Right cardiac atrium (tissue), 5 donors: ENCODE measurements at places on chromosomes 2 and 18. TPM values are rescaled to one million over a fixed set of nuclear protein-coding genes. Genes with fewer than 3 reads are reported as not detected.
A peak's percentile ranks its signal among the peaks of the same experiment; 100 is the strongest.

GRCh38 chr2:77521548-77521891 lies 656 bp downstream of the LRRTM4 start:
- no peak for DNase-seq

DNA sequence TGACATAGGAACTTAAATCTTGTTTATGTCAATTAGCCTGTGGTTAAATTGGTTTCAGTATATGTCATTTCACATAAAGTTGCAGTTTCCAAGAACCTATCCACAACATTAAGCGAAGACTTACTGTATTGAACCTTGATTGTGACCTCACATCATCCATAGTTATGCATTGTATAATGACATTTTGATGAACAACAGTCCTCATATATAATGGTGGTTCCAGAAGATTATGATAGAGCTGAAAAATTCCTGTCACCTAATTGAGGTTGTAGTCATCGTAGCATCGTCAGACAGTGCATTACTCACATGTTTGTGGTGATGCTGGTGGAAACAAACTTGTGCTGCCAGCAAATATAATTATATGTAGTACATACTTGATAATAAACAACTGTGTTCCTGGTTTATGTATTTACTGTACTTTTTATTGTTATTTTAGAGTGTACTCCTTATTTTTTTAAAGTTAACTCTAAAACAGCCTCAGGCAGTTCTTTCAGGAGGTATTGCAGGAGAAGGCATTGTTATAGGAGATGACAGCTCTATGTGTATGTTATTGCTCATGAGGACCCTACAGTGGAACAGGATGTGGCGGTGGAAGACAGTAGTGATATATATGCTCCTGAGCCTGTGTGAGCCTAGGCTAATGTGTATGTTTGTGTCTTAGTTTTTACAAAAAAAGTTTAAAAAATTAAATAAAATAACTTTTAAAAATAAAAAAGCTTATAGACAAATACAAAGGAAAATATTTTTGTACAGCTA lies 56.6 kb downstream of the UBE2E3 start:
- DNase-seq = no peak

- no peak for DNase-seq
These were observed 110.9 kb downstream of the STRN start for GRCh38 chr2:36855429-36855828.

GRCh38 chr2:100730290-100730868 lies 89.6 kb upstream of the NPAS2 start:
- DNase-seq = peak; percentile 66

DNA sequence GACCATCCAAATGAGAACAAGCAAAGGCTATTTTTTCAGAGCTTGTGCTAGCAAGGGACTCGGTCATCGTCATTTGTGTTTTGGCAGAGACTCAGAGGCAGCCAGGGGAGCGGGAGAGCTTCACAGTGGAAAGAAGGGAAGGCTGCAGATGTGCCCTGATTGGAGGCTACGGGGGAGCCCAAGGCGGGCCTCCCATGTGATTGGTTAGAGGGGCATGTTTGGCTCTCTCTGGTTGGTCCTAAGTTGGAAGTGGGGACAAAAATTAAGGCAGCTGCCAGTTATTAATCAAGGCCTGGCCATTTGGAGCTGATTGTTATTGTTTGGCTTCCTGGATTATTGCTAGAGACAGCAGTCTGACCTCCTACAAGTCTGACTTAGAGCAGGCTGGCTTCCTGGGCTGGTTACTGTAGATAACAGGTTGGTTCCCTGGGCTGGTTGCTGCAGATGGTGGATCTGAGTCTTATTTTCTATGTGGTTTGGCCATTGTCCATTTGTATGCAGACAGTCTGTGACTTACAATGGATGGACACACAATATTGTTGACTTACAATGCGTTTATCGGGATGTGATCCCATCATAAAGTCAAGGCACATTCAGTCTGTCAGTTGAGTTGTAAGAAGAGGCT lies 5.9 kb downstream of the FER1L5 start:
- DNase-seq = no peak

- DNase-seq = no peak
These were observed 63.2 kb upstream of the LRATD1 start for GRCh38 chr2:14569294-14569693.

- DNase-seq = no peak
These were observed 250 bp downstream of the DSC1 start for GRCh38 chr18:31162419-31162793.

GRCh38 chr2:147433822-147434221 lies 411.0 kb upstream of the ACVR2A start:
- no peak for DNase-seq

- no peak for DNase-seq
These were observed 48.4 kb downstream of the TMEFF2 start for GRCh38 chr2:192146069-192147015.

DNA sequence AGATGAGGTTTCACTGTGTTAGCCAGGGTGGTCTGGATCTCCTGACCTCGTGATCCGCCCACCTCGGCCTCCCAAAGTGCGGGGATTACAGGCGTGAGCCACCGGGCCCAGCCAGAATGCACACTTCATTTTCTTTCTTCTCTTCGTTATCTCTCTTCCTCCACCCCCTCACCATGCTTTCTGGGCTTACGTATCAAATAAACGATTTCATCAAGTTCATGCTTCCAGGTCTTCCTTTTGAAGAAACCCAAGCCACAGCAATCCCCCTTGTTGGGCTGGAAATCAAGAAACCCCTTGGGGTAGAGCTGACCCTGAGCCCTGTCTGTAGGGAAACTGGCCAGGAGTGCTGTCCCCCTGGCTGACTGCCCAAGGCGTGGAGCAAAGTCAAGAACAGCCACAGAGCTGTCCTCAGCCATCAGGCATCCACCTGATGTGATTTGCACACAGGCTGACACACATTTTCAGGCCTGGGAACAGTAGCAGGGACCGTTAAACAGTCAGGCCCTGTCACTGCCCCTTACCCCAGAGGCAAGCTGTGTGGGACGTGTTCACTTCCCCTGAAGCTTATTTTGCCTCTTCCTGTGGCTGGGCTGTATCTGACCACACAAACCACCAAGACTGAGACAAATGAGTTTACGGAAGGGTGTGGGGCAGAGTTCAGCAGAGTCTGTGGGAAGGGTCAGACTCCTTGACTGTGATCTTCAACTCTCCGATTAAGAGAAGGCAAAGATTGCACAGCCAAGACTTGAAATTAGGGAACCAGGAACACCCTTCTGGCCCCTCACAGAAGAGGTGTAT lies 15.1 kb upstream of the NMUR1 start:
- DNase-seq = peak; percentile 78

DNA sequence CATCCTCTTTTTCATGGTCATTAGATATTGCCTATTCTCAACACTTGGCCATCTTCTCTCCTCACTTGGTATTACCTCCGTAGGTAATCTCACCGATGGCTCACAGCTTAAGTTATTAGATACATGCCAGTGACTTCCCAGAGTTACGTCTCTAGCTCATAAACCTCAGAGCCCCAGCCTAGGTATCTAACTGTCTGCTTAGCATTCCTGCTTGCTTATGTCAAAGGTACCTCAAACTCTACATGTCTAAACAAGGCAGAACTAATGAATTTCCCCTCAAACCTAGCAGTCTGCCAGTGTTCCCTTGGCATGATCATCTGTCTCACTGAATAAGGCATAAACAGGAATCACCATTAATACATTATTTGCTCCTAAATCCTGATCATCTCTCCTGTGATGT lies 27.7 kb upstream of the ZNF638 start:
- no peak for DNase-seq

GRCh38 chr2:45612285-45612684 lies 1.2 kb upstream of the SRBD1 start:
- DNase-seq = no peak

GRCh38 chr2:47011696-47012095 lies 96.1 kb upstream of the MCFD2 start:
- DNase-seq = peak; percentile 41

GRCh38 chr2:209682646-209683045 lies 89.0 kb upstream of the UNC80 start:
- DNase-seq = no peak

GRCh38 chr2:25979001-25979400 lies 3.3 kb downstream of the KIF3C start:
- DNase-seq = no peak

GRCh38 chr2:102544182-102544581 lies 71.2 kb downstream of the SLC9A4 start:
- no peak for DNase-seq

- no peak for DNase-seq
These were observed 939.0 kb upstream of the CRIM1 start for GRCh38 chr2:35416391-35417140.

GRCh38 chr2:154452906-154453493 lies 245.5 kb upstream of the KCNJ3 start:
- DNase-seq = no peak

DNA sequence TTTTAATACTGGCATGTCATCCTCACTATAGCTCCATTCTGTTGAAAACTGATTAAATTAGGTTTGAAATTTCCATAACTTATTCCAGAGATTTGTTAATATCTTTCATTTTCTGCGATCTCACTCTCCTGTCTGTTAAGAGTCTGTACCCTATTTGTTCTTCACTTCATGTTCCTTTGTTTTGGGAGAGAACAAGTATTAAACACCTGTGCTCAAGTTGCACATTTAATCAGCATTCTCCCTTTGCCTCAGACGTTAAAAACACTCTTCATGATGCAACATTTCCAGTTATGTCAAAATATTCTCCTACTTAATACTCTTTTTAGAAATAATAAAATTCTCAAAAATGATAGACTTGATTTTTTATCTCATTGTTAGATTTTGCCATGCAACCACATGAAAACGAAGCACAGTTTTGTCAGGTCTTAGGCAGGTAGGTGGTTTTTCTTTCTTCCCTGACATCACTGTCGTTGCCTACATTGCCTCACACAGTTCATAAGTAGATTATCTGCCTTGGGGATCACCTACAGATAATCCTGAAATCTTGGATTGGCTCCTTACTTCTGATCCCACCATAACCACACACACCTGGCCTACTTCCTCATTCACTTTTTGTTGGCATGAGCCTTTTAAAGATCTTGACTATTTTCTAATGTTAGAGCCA lies 109.9 kb downstream of the GAREM1 start:
- no peak for DNase-seq

The FN1 gene
- 205 TPM for total RNA-seq

The CD207 gene
- total RNA-seq = 0.21 TPM

The STAMBP gene
- 39.8 TPM for total RNA-seq

The LHCGR gene
- total RNA-seq = not detected

The RGPD3 gene
- total RNA-seq = 0.25 TPM

The CYRIA gene
- 4.9 TPM for total RNA-seq

The ACMSD gene
- total RNA-seq = not detected

The KLF11 gene
- 27.3 TPM for total RNA-seq

The PLA2R1 gene
- total RNA-seq = 4.7 TPM

The SLC14A1 gene
- 5.2 TPM for total RNA-seq

The QPCT gene
- 1.7 TPM for total RNA-seq

The CIB4 gene
- not detected for total RNA-seq
